Fibroblast of the aortic adventitia (primary cell): ENCODE measurements at places on chromosomes 5 and 9. TPM values are rescaled to one million over a fixed set of nuclear protein-coding genes. Genes with fewer than 3 reads are reported as not detected.

The LCN1 gene
- not detected in 2 replicates for total RNA-seq

The SPATA31D4 gene
- total RNA-seq, result not detected in 2 replicates

The FOXD4L4 gene
- 0.09 TPM in 1 of 2 replicates, not detected in the other for total RNA-seq

The PCA3 gene
- total RNA-seq, result not detected in 2 replicates

The SLC34A1 gene
- not detected in 2 replicates for total RNA-seq

The NR5A1 gene
- not detected in 2 replicates for total RNA-seq

The OGN gene
- 140 and 166 TPM in 2 replicates for total RNA-seq

The PRSS3 gene
- total RNA-seq, result 5.7 and 145 TPM in 2 replicates
